ENCODE measurements at places on chromosomes 1 and 21.

DNA sequence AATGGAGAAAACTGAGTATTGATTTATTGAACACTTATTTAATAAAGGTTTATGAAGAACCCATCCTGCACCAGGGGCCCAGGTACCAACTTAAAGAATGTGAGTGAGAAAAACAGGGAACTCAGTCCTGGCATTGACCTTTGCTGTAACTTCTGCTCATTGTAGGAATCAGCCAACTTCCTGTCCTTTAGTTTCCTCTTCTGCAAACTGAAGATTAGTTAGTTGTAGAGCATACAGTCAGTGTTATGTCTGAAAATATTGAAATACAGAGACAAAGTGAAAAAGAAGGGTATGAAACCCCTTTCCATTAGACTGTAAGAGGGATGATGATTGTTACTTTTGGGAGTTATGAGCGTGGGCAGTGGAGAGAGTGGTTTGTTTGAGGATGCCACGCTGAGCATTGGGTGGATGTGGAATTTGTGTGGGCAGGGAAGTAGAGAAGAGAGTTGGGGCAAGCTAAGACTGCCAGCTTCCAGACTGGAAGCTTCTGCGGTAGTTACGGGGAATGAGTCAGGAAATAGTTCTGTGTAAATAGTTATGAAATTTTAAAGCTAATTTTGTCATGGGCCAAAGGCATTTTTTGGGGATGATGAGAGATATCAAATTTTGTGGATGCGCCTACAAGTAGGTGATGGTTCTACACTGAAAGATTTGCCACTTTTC is 89.2 kb downstream of the GPR88 start:
- no peak for DNase-seq

GRCh38 chr1:201479201-201479730 is 10.3 kb upstream of the PHLDA3 start:
- no peak for DNase-seq

- DNase-seq = no peak
These were observed 465.9 kb upstream of the DAB1 start for GRCh38 chr1:57889676-57890320.

DNA sequence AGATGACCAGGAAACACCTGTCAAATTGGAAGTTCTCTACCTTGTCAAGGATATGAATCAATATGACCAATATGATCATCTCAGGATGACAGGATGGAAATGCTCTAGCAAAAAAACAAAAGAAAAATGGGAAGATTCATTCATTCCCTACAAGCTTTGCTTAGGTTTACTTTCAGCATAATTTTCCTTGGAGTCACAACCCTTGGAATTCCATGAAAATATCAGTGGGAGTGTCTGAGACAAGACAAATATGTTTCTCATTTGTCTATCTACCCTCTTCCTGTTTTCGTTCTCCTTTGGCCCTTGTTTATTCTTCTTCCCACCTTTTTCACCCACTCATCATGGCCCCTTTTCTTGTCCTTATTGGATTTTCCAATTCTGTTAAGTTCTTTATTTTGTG is 50.6 kb downstream of the COLGALT2 start:
- DNase-seq = no peak

DNA sequence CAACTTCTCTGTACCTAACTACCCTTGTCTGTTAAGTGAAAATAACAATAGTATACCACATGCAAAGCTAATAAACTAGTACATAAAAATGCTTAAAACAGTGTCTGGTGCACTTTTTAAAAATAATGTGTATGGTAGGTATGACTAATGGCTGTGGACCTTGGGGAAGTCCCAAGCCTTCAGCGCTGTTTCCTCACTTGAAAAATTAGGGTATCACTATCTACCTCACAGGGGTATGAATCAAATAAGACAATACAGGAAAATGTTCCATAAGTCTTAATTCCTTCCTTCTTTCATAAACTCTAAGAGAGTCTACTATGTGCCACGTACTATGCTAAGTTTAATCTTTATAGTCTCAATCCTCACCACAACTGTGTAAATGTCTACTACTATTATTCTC is 32.0 kb downstream of the EGLN1 start:
- no peak for DNase-seq

DNA sequence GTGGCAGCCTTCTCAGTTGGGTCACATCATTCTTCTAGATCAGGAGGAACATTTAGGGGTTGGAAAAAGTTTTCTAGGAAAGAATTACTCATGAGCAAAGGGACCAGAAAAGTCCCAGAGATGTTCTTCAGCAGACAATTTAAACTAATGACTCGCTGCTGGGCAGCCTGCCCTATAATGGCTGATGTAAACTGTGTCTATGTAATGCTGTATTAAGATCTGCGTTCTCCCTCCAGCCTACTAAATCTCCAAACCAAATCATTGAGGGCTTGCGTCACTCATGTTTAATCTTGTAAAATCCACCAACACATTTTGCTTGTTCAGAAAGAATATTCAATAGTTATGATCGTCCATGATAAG is 92.1 kb downstream of the LRRC8C start:
- no peak for DNase-seq

DNA sequence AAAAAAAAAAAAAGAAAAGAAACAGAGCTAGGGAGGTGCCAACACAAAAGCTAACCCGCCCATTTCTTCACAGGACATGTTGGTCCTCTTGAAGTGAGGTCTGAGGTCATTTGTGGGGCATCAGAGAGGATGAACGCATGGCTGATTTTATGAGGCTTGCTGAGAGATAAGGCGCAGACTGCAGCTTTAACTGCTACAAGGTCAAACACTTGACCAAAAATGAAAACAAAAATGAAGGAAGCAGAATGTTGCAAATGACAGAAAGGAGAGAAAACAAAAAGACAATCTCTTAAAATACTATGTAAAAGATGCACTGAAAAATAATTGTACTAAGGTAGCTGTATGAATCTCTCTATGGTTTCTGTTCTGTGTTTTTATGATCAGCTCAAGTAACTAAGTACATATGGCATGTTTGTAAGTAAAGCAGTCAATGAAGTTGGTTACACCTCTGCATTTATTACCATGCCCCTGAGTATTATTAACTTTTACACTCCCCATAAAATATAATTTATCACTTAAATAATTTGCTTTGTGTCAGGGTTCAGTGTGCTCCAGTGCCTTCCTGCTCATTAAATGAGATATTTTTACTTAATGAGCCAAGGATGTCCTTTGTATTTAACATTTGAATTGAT is 249.1 kb upstream of the NR5A2 start:
- DNase-seq = no peak

DNA sequence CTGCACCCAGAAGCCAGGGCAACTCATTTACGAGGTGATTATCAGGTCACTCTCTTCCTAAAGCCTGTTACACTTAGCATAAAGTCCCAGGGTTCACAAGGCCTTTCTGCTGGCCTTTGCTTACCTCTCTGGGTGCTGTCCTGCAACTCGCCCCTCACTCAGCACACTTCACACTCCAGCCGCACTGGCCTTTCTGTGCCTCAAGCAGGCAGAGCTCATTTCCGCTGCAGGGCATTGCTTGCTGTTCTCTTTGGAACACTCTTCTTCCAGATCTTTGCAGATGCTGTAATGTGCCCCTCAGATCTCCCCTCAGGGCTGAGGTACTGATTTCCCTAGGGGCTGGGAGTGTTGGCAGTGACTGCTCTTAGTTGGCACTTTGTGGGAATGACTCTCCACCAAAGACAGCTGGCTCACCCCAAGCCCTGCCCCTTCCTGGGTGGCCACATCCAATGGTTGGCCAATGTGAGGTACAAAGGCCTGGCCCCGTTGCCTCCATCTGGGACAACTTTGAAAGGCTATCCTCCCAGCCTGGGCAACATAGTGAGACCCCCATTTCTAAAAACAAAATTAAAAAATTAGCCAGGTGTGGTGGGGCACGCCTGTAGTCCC is 50.8 kb upstream of the SSBP3 start:
- no peak for DNase-seq

DNA sequence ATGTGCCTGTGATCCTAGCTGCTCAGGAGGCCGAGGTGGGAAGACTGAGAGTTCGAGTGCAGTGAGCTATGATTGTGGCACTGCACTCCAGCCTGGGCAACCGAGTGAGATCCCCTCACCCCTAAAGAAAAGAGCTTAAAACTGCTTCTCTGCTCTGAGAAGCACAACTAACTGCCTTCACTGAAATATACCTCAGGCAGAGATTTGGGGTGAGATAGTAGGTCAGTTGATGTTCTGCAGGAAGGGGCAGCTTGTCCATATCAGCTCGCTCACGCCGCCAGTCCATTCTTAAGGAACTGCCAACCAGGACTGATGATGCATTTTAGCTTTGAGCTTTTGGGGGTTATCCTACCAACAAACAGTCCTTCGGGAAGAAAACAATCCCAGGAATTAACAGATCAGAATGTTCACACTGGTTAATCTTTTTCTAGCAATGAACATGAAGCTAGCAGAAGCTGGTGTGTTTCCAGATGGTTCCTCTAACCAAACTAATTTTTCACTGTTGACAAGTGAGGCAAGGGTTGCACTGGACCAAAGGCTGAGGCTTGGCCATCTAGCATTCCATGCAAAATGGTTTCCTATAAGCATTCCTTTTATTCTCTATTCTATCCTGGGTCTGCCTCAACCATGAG is 31.6 kb downstream of the LHX4 start:
- no peak for DNase-seq

DNA sequence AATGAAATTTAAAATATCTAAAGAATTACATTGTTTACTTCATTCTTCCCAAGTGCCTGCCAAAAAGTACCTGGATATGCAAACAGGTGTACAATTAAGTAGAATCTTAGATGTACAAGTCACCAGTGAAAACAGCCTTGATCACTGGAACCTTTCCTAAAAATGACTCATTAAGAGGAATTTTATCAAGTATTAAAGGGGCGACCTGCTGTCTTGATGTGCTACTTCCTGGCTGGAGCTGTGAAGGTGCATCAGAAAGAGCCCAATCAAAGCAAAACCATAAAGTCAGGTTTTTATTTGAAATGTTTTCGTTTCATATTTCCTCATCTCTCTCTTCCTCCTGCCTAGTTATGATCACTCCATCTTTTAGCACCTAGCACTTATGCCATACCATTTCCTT is 33.4 kb downstream of the IFI44 start:
- no peak for DNase-seq

- no peak for DNase-seq
These were observed 15.9 kb downstream of the BMP8A start for GRCh38 chr1:39507230-39507928.

- DNase-seq = peak; percentile 28
These were observed 546 bp downstream of the ELOVL1 start for GRCh38 chr1:43367026-43367903.

DNA sequence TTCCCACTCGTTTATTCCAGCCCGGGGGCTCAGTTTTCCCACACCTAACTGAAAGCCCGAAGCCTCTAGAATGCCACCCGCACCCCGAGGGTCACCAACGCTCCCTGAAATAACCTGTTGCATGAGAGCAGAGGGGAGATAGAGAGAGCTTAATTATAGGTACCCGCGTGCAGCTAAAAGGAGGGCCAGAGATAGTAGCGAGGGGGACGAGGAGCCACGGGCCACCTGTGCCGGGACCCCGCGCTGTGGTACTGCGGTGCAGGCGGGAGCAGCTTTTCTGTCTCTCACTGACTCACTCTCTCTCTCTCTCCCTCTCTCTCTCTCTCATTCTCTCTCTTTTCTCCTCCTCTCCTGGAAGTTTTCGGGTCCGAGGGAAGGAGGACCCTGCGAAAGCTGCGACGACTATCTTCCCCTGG is 716 bp downstream of the OLIG2 start:
- no peak for DNase-seq

DNA sequence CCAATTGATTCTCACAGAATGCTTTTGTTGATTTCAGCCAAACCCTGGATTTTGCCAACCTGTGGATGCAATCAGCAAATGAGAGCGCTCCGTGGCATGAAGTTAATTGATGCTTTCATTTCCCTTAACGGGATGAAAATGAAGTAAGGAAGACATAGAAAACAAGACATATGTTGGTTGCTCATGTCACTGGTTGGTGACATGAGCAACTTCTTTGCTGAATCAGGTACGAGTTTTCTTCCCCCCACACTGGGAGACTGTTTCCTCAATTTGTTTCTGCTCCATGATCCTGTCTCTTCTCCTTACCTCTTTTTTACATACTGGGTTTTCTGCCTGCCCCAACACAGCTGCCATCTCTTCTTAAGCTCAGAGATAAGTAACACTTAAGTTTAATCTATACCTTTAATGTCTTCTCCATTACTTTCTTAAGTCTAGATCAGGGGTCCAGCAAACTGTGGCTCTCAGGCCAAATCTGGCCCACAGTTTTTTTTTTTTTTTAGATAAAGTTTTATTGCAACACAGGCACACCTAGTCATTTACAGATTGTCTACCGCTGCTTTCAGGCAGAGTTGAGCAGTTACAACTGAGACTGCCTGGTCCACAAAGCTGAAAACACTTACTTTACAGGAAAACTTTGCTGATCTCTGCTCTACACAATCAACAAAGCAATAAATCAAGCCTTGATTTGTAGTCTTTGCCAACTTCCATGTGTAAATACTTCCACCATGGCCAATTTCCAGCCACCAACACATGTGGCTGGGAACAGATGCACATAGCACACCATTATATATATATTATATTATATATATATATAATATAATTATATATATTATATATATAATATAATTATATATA is 13.3 kb downstream of the GPR157 start:
- DNase-seq = no peak

- peak; percentile 3 for DNase-seq
These were observed 19.7 kb upstream of the TIAM1 start for GRCh38 chr21:31363720-31364119.

- peak; percentile 22 for DNase-seq
These were observed 21.0 kb upstream of the PIK3CD start for GRCh38 chr1:9630331-9631111.

- no peak for DNase-seq
These were observed 11.8 kb upstream of the F3 start for GRCh38 chr1:94553323-94553730.

- DNase-seq = no peak
These were observed 7.2 kb downstream of the FAAH start for GRCh38 chr1:46401154-46401913.

- no peak for DNase-seq
These were observed 139.1 kb downstream of the PLA2G4A start for GRCh38 chr1:186967656-186968394.

- DNase-seq = no peak
These were observed 45.1 kb downstream of the LUZP1 start for GRCh38 chr1:23123528-23123927.

GRCh38 chr21:15514073-15514946 is 215.5 kb upstream of the USP25 start:
- peak; percentile 54 for DNase-seq

DNA sequence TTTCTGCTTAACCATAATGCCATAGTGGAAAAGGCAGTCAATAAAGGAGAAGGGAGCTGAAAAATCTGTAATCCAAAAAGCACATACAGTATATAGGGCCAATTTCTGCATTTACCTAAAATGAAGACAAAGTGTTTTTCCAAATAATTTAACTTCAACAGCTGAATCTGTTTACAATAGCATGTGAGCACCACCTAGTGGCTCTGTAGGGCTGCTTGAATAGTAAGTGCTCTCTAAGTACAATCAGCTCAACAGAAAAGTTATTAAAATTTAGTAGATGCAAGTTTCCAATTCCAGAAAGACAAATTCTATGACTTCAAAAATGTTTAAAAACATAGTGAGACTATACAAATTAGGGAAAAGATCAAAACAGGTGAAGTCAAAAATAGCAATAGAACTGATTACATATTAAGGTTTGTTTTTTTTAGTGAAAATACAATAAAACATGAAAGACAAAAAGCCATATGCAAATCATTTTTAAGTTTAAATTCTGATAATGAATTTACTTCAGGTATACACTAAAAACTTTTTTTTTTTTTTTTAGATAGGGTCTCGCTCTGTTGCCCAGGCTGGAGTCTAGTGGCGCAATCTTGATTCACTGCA is 220.0 kb downstream of the SETD4 start:
- peak; percentile 51 for DNase-seq

Measured in CD4-positive, alpha-beta T cell treated with Interferon alpha-2 for 1 hour (primary cell).